ENCODE measurements at places on chromosomes 7 and 10.

DNA sequence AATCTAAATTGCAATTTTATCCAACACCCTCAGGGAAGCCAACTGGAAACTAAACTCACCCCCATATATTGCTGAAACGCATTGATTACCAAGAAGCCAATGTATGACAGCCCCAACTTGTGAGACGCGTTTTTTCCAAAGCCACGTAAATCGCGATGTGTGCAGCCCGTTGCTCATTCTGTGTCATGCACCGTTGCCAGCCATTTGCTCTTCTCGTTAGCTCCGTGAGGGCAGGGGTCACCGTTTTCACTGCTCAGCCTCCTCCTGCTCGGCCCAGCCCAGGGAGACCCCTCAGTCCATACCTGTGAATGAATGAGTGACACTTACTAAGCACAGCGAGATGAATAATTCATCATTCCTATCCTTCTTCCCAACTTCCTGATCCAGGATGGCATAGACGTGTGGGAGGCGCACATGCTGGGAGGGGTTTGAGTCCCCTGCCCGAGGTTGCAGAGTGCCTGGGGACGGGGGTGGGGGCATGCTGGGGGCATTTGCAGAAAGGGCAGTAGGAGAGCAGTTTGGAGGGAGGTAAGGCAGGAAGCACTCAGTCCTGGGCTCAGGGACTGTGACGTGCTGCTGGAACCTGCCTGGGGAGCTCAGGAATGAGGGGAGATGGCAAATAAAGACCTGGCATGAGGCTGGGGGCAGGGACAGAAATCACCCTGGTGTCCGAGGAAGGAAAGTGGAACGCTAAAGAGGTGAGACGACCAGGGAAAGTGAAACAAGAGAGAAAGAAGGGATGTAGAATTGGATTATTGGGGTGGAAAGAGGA lies 104.2 kb upstream of the SDK1 start:
- no peak for DNase-seq

DNA sequence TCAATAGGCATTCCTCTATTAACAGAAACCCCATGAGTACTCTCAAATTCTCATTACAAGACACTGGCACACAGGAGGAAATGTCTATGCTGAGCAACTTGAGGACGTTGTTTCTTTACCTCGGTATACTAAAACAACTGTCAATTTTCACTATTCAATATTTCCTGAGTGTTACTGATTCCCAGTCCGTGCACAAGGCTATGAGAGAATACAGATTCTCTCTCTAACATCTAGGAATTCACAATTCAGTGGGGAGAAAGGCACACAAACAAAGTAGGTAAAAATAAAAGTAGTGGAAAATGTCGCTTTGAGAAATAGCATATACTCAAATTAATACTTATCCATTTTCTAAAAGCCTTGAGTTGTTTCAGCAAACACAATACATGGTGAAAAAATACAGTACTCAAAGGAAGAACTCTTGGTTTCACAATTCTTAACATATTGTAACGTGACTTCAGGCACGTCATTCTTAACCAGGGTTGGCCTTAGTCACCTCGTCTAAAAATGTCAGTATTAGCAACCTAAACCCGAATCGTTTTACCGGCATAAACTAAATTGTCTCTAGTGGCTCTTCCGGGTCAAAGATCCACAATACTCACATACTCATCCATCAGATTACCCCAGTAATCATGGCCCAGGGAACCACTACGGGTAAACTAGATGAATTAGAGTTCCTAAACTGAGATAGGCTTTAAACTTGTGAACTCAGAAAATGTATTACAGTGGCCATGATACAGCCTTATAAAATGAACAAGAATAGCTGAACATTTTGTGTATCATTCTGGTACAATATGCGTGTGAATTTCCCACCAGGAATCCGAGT lies 1.5 kb downstream of the IPMK start:
- peak; percentile 29 for DNase-seq

- no peak for DNase-seq
Observed at GRCh38 chr10:48774416-48775205, 89.9 kb downstream of the WDFY4 start.

- DNase-seq = no peak
Observed at GRCh38 chr7:17302575-17303142, 4.2 kb downstream of the AHR start.

DNA sequence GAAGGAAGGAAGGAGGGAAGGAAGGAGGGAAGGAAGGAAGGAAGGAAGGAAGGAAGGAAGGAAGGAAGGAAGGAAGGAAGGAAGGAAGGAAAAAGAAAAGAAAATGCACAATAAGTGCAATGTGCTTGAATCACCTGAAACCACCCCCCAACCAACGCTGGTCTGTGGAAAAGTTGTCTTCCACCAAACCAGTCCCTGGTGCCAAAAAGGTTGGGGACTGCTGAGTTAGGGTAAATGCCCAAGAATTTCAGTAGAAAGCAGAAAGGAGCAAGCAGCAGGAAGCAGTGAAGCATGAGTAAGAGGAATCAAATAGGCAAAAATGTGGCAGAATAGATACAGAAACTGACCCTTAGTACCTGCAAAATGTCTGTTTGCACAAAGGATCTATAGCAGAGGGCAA lies 137.2 kb downstream of the JCAD start:
- no peak for DNase-seq

DNA sequence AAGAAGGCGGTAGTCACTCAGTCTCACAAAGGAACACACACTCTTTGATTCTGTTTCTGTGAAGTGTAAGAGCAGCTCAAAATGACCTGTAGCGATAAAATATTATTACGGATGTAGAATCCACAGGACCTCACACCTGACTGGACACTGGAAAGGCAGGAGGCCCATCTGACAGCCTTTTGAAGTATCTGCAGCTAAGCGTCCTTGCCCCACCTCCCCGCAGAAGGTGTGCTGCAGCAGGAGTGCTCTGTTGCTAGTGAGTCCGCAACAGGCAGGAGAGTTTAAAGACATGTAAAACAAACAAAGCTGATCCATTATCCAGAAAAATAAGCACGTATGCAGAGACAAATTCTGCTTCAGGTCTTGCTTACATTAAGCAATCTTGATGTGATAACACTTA lies 355.5 kb downstream of the GPR158 start:
- DNase-seq = no peak

GRCh38 chr10:36181426-36182178 lies 539.5 kb upstream of the FZD8 start:
- no peak for DNase-seq

DNA sequence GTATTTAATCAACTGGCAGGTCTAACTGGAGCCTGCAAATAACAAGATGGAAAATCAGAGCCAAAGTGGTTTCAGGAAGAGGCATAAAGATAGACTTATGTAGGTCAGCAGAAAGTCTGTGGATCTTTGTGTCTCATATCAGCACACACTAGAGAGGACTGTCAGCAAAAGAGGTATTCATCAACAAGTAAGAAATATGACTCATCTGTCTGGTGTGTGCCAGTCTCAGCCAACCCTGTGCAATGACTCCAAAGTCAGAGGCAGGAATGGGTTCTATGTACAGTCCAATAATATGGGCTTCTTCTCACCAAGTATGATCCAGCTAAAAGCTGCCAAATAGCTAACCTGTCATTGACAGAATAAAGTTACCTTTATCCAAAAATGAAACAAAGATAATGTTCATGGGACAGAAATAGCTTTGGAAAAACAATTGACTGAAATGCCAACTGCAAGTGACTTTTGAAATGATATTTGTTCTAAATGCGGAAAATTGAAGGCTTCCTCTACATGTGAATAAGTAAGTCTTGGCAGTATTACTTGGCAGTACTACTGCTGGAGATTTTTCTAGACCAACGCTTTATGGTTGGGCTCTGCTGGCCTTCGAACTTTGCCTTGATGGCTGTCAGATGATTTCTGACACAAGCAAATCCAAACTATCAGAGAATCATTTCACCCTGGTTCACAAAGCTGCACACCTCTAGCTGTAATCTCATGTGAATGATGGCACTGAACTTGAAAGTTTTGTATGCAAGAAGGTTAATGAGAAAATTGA lies 272.3 kb upstream of the SEMA3C start:
- DNase-seq = no peak

DNA sequence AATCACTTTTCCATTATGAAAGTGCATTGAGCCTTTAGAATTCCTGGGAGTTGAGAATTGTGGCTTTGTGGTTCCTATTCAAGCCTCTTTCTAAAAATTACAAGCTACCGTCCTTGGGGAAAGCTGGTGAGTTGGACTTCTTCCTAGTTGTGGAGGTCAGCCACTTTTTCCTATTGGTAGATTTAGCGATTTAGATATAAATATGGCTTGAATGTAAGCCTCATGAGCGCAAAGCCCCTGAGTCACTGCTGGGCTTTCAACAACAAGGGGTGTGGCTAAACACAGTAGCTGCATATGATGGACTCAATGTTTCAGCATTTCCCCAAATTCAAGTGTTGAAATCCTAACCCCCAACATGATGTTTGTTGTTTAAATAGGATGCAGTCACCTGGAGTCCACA lies 150.0 kb upstream of the IGFBP3 start:
- DNase-seq = no peak

GRCh38 chr7:73799282-73800141 lies 29.4 kb upstream of the CLDN3 start:
- no peak for DNase-seq

GRCh38 chr10:19204246-19204917 lies 155.8 kb downstream of the MALRD1 start:
- no peak for DNase-seq

- DNase-seq = peak; percentile 51
Observed at GRCh38 chr7:131034166-131034881, 293.4 kb upstream of the MKLN1 start.

- DNase-seq = no peak
Observed at GRCh38 chr7:148706368-148706767, 7.7 kb downstream of the CUL1 start.

GRCh38 chr10:51048792-51049191 lies 25.5 kb upstream of the PRKG1 start:
- DNase-seq = no peak

GRCh38 chr10:62373995-62374861 lies at the start of gene ZNF365:
TSS of gene ZNF365 (plus strand) at chr10:62374369. CDS start at chr10:62376194, 1,825 bp downstream.
- DNase-seq = peak; percentile 33

- DNase-seq = no peak
Observed at GRCh38 chr10:17348501-17349349, 105.7 kb downstream of the ST8SIA6 start.

GRCh38 chr7:16492513-16493062 lies 27.1 kb upstream of the SOSTDC1 start:
- DNase-seq = no peak

DNA sequence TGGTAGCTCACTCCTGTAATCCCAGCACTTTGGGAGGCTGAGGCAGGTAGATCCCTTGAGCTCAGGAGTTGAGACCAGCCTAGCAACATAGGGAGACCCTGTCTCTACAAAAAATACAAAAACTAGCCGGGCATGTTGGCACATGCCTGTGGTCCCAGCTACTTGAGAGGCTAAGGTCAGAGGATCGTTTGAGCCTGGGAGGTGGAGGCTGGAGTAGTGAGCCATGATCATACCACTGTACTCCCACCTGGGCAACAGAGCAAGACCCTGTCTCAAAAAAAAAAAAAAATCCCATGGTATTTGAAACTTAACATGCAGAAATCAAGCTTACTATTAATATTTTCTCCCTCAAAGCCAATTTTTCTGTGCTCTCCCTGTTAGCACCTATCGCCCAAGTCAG lies 5.9 kb downstream of the SFXN2 start:
- DNase-seq = no peak

- DNase-seq = no peak
Observed at GRCh38 chr10:85682621-85683020, 684.0 kb downstream of the GRID1 start.

DNA sequence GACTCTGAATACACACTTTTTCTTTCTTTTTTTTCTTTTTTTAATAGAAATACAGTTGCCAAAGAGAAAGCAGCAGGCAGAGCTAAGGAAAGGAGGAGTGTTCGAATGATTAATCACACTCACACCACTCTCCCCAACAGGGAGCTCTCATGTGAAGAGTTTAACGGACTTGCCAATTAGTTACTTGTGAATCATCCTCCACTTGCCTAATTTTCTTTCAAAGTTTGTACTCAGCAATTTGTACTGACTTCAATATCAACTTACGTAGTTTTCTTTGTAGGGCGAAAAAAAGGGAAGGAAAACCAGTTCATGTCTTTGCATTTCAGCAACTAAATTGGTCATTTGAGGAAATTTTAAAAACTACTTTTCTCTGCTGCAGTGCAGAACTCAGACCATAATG lies 109.2 kb downstream of the PIP4K2A start:
- no peak for DNase-seq

DNA sequence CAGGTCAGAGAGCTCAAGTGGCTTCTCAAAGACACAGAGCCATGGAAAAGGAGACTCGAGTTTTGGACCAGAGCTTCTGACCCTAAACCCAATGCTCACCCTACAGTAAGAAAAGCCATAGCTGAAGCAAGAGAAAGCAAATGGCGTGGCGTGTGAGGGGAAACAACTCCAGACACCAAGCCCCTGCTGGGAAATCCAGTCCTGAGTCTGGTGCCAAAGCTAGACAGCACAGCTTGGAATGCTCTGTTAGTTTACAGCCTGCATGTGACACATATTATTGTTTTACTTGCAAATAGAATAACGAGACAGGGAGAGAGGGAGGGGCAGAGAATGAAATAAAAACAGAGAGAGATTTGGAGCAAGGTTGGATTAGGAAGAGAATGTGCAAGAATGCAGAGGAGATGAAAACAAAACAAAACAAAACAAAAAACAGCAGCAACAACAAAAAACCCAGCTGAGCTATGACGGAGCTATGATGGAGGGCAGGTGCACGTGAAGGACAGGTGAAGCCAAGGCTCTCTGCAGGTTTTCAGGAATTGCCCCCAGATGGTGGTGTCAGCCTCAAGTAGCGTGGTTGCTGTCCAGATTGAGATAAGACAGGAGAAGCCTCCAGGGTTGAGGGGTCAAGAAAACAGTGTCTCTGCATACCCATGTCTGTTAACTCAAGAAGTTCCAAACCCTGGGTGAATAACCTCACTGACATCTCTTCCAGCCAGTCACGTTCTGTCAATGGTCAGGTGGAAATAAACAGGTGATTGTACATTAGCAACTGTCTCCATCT lies 69.7 kb upstream of the LRRC18 start:
- no peak for DNase-seq

DNA sequence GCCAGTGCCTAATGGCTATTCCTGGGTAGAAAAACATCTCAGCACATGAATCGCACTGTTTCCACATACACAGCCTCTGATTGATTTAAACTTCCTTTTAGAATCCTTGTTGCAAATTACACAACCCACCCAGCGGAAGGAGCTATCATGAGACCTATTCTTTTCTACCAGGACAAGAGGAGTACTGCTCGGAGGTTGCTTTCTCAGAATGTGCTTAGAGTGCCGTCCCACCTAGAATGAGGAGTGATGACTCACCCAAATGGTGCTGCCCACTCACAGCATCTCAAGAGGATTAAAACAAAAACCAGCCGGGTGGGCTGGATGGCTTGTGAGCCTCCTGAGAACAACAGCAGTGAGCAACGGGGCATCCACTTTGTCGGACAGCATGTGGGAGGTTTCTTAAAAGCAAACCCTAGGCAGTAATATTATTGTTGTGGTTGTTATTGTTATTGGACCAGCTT lies 128.9 kb downstream of the DGKI start:
- DNase-seq = no peak

DNA sequence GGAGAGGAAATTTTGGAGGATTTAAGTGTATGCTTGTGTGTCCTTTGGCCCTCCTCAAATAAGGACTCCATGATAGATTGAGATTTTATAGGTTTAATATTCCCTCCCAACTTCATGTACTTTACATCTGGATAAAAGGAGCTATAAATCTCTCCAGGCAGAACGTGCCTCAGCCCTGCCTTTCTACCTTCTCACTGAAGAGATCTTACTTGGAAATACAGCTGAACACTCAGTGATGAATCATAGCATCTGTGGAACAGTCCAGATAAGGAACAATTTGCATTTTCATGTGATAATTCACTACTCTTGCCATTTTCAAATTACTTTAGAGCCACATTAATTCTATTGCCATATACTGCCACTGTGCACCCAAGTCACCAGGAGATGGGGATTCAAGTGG lies 364.6 kb upstream of the PODXL start:
- DNase-seq = no peak

GRCh38 chr7:77760809-77761453 lies 37.3 kb downstream of the TMEM60 start:
- no peak for DNase-seq
